ENCODE measurements at places on chromosomes 16 and 17. TPM values are rescaled to one million over a fixed set of nuclear protein-coding genes. Genes with fewer than 3 reads are reported as not detected.
A peak's percentile ranks its signal among the peaks of the same experiment; 100 is the strongest.

Gene XPO6
- 134 TPM for total RNA-seq

Gene ZP2
- total RNA-seq: not detected

Gene EPN3
- under 0.01 TPM for total RNA-seq

Gene BAHCC1
- total RNA-seq: 3.9 TPM

Gene PPP1R27
- total RNA-seq: under 0.01 TPM

Gene PRSS22
- not detected for total RNA-seq

Gene RASD1
- 0.26 TPM for total RNA-seq

Gene VAT1L
- 86.9 TPM for total RNA-seq

Gene IL17C
- not detected for total RNA-seq

Gene TNS4
- total RNA-seq: not detected

Gene KRT40
- total RNA-seq: not detected

Gene KRTAP4-9
- not detected for total RNA-seq

Gene EXOSC6
- total RNA-seq: 47.2 TPM

DNA sequence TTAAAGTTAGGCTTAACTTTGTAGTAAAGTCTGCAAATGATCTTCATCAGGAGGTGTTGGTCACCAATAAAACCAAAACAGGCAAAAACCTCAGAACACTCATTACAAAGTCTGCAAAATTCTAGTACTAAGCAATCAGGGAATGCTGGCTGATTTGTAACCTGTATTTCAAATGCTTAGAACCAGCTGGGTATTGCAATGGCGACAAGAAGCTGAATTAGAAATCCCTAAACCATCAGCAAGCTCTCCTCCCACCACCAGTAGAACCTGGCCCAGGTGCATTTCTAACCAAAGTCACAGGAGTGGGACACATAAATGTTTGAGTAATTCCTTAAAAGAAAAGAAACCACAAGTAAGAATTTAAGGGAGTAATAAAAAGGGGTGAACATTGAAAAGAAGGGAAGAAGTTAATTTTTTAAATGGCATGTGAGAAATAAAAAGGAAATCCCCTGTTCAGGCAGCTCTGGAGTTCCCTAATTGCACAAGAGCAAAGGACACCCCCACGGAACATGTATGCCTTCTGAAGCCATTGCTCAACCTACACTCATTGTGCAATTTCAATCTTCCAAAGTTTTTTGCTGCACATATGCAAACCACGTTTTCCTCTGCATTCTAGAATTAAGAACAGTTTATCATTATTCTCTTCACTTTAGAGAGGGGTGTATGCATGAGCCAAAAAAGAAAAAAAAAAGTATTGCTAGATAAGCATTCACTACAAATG, 102.9 kb downstream of the HIC1 start:
- peak; percentile 99 for DNase-seq

- no peak for DNase-seq
Observed at GRCh38 chr16:35506898-35507194, 2047.4 kb downstream of the TP53TG3F start.

- DNase-seq: no peak
Observed at GRCh38 chr17:7393613-7394451, 493 bp downstream of the PLSCR3 start.

DNA sequence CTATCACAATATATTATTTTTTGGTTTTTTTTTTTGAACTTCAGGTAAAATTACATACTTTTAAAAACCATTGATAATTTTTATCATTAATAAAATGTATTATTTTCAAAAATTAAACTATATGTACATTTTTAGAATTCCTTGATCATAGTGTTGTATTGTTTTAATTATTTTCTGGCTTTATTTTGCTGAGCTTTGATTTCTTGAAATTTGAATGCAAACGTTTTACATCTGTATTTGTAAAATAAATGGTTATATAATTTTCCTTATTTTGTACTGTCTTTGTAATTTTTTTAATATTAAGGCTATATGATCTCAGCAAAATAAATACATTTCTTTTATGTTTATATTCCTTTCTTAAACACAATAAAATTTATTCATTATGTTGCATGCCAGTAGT, 125.6 kb downstream of the KIF2B start:
- no peak for DNase-seq

DNA sequence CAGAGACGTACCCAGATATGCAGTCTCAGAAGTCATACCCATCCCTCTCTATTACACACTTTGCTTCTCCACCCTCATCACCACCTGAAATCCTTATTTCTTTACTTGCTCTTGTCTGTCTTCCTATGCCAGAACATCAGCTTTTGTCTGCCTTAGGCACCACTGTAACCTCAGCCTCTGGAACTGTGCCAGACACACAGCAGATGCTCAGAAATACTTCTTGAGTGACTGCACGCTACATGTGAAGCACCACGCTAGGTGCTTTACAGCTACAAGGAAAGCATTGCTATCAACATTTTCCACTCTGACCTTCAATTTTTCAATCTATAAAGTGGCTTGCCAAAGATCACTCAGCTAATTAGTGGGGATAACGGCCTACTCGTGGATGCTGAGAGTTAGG, 226.8 kb downstream of the CHD9NB start:
- peak; percentile 10 for DNase-seq

- DNase-seq: no peak
Observed at GRCh38 chr16:52128361-52128760, 418.6 kb downstream of the TOX3 start.

GRCh38 chr17:68057531-68057952, 22.0 kb downstream of the KPNA2 start:
- DNase-seq: peak; percentile 48

DNA sequence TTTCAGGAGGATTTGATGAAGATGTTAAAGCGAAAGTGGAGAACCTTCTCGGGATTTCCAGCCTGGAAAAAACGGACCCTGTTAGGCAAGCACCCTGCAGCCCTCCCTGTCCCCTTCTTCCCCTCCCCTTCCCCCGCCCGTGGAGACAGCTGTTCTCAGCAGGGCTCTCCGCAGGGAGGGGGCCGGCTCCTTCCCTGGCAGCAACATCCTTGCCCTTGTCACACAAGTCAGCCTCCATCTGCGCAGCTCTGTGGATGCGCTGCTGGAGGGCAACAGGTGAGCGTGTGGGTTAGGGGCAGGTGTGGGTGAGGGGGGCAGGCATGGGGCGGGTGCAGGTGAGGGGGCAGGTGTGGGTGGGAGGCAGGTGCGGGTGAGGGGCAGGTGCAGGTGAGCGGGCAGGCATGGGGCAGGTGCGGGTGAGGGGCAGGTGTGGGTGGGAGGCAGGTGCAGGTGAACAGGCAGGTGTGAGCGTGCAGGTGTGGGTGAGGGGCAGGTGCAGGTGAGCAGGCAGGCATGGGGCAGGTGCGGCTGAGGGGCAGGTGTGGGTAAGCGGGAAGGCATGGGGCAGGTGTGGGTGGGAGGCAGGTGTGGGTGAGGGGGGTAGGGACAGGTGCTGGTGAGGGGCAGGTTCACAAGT, 9.4 kb downstream of the CYBC1 start:
- DNase-seq: peak; percentile 39

- DNase-seq: no peak
Observed at GRCh38 chr17:79361873-79362771, 248.7 kb downstream of the RBFOX3 start.

DNA sequence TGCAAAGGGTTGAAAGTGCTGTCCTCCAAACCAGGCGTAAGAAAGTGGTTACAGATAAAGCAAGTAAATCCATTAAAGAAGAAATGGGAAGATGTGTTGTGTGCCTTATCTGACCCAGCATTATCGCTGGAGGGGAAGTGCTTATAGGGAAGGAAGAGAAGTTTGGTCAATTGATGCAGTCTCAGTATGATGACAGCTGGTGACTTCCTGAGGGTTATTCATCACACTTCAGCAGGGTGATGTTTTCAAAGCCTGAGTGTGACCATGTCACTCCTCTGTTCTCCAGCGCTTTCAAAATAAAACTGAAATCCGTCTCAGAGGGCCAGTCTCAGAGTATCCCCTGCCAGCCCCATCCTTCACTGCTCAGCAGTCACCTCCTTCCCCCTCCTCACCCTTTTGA, 505.4 kb upstream of the RBFOX1 start:
- no peak for DNase-seq

DNA sequence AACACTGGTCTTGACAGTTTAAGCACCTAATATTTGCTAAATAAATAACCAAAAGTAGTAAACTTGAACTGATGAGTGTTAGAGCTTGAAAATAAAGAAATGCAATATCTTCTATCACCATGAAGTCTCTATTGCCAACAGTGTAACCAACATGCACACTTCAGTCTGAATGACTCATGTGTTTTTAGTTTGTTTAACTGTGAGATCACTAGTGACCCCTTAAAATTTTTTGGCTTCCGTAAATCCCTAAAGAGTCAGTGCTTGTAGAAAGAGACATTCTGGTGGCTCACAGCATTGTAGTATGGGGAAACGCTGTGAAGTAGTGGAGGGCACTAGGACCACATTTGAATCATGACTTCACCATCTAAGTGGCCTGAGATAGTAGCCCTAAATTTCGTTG, 341.1 kb downstream of the PMP22 start:
- peak; percentile 5 for DNase-seq

DNA sequence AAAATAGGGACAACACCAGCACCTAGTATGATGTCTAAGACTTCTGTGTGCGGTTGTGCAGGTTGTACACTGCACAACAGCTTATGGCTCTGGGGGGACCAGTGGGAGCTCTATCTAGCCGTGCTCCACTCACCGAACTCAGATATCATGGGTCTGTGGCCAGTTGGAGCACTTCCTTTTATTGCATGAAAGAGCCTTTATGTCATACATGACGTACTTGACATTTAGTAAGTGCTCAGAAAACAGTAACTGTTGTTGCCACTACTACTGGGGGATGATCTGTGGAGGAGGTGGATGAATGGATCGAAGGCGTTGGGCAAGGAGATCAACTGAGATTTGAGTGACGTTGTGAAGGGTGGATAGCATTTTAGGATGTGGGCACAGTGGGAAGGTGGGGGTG, 368.8 kb downstream of the SNX29 start:
- DNase-seq: no peak

DNA sequence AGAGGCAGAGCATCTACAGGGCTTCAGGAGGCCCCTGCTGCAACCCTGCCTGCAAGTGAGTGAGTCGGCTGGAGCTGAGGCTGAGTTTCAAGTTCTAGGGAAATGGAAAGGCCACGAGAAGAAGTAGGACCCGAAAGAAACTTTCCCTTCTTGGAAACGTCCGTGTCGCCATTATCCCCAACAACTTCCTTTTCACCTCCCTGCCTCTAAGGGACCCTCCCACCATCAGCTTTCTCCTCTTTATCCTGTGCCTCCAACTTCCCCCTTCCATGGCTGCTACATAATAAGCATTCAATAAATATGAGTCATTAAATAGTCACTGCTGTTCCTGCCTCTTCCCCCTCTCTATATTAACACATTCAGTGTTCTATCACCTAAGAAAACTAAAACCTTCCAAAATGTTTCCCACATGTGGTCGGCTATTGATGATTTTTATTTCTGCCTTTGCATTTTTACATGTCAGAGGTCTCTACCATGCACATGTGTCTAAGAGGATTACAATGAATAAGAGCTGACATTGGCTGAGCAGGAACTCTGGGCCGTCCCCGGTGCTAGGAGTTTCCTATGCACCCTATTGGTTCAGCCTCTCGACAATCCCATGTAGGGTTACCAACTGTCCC, 115.9 kb upstream of the TNRC6C start:
- no peak for DNase-seq

DNA sequence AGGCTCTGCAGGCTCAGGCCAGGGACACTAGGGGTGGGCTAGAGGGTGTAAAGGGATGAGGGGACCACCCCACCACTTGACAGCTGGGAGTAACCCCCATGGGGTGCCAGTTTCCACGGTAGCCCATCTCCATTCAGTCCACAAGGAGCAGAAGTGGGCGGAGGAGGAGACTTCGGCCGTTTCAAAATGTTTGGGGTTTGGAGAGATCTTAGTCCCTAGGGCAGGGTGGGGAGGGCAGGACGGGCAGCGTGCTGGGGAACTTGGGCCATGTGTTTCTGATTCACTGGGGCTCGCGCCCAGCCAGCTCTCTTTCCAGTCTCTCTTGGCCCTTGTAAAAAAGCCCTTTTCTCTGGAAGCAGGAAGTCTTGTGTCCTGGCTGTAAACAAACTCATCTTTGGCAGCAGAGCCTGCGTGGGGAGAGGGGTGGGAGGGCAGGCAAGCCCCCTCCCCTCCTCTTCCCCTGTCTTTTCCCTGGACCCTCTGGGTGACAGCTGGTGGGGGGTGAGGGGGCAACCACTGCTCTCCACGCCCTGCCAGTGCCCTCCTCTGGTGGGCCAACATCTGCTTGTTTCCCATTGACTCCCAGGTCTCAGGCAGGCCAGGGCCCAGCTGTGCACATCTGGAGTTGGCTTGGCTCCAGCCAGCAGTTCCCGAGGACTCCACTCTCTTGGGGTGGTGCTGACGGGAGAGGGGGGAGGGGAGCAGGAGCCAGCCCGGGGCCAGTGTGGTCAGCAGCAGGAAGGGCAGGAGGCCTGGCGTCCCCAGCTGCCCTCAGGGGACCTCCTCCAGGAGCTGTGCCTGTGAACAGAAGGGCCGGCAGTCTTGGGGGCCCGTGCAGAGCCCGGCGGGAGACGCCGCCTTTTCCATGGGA, 8.1 kb downstream of the CYGB start:
- DNase-seq: peak; percentile 99

- peak; percentile 69 for DNase-seq
Observed at GRCh38 chr16:90020838-90021382, 1.7 kb upstream of the DBNDD1 start.

GRCh38 chr17:77439189-77440018, 298.6 kb downstream of the SEC14L1 start:
- DNase-seq: no peak

DNA sequence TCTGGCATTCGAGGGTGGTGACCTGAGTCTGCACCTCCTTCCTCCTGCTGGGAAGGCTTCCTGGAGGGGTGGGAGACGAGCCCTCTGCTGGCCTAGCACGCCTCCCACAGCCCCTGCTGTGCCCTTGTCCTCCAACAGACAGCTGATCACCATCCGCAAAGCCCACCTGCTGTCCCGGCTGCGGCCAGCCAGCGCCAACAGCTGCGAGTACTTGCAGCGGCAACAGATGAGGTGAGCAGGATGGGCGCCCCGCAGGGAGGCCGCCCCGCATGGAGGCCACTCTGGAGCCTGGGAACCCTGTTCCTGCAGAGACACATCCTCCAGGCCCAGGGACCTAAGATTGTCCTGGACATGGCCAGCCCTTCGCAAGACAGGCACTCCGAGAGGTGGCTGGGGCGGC, 21.6 kb downstream of the UBALD1 start:
- DNase-seq: no peak

GRCh38 chr17:31598399-31598782, 206.9 kb downstream of the RAB11FIP4 start:
- DNase-seq: no peak
